Left ventricle myocardium inferior (tissue), 1 donor: ENCODE measurements at places on chromosomes 1 and 21. TPM values are rescaled to one million over a fixed set of nuclear protein-coding genes. Genes with fewer than 3 reads are reported as not detected.

DNA sequence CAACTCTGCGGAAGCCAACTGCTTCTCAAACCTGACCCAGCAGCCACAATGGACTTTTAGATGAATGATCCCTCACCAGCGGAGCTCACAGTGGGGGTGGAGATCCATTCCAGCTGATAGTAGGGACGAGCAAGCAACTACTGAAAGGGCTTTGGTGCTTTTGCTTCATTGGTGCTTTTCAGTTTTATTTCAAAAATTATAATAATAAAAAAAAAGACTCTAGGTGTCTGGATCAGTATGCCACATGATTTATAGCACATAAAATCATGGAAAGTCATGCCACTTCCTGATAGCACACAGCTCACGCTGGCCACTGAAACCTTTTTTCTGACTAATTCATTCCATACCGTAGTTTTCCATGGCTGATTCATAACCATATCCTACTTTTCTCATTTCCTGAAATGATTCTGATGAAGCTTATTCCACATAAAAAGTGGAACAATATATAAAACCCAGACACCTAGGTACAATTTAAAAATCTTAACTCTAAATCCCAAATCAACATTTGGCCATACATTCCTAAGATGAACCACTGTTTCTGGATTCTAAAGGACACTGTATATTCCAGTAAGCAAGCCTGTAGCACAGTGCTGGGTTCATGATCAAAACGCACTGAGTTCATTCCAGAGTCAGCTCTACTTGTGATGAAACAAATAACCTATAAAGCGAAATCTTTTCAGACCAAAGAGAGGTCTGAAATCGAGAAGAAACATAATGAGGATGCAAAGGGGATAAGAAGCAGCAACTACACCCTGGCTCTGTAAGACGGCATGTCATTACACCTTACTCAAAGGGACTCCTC lies 41.3 kb upstream of the KCNE1 start:
- no peak for DNase-seq

DNA sequence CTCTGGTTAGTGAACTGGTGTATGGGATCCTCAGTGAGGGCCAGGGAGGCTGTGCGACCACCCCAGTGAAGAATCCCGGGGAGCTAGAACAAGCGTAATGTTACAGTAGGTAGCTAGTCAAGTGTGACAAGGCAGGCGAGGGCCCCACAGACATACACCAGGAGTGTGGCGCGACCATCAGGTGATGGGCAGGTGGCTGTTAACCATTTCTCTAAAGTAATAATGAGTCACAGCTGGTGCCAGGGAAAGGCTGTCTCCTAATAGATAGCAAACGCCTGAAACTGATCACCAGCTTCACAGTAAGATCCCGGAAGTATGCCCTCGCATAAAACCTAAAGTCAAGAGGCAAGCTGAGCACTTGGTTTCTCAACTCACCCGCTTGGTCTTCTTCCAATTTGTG lies 40.5 kb upstream of the TARBP1 start:
- no peak for DNase-seq

DNA sequence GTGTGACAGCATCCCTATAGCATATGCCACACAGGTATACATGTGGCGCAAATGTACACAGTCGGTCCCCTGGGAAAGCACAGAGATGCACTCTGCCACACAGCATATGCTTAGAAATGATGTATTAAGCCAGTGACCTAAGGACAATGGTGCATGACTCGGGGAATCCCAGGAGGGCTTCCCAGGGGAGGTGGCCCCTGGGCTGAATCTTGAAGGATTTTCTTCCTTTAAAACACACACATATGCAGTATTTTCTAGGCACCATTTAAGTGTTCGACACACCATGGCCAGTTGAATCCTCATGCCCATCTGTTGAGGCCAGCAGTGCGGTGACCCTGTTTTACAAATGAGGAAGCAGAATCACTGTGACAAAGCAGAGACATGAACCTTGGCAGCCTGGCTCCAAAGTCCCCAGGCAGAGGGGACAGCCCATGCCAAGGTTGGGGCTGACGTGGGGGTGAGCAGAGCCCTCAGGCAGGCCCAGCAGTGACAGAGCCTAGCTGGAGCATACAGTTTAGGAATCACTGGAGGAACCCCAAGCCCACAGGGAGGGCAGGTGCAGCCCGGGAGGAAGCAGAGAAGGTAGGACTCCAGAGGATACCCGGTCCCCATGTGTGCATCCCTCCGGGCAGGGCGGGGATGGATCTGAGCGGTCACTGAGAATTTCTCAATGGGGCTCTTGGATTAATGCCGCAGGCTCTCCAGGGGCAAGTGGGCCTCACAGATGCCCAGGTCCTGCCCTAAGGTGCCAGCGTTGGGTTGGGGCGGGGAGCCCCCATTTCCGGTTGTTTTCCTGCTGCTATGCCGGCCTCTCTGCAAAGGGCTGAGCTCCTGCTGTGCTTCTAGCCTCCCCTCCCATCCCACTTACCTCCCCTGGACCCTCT lies 28.4 kb downstream of the WNT3A start:
- no peak for DNase-seq

DNA sequence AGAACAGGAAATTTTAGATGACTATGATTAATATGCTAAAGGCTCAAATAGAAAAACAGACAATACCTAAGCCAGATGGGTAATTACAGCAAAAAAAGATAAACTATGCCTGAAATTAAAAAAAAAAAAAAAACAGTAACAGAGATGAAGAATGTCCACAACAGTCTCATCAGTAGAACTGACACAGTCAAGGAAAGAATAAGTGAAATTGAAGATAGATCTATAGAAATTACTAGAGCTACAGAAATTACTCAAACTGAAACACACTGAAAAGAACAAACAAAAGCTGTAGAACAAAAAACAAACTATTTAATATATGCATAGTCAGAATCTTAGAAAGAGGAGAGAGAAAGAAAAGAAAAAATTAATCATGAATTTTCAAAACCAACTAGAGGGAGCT lies 112.8 kb downstream of the FAF1 start:
- DNase-seq = no peak

DNA sequence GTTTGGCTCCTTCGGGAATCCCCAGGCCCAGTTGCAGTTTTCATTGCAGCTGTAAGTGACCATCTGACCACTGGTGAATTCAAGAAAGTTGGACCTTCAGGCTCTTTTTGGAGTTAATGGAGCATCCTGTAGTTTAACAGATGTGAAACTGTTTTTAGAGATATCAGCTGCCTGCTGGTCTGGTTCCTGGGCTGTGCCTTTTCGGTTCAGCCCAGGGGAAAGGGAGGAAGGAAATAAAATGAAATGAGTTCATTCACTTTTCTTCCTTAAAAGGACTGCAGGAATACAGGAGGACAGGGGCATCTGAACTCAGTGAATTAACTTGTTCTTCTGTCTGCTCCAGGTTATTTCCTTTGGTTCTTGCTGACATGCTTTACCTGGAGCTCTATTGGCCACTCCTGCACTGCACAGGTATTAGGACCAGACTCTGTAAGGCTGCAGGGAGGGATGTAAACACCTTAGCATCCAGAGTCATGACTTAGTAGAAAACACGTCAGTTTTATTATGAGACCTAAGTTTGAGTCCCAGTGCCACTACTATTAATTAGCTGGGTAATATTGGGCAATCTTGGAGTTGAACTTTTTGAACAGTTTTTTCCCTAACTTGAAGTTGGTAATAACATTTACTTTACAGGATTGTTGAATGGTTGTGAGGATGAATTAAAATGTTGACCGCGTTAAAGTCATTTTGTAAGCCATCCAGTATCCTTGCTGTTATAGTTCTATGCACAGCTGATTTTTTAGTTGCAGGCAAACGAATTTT lies 83.6 kb downstream of the LRRC8D start:
- DNase-seq = no peak

GRCh38 chr1:155531624-155532023 lies 31.0 kb downstream of the ASH1L start:
- DNase-seq = no peak

DNA sequence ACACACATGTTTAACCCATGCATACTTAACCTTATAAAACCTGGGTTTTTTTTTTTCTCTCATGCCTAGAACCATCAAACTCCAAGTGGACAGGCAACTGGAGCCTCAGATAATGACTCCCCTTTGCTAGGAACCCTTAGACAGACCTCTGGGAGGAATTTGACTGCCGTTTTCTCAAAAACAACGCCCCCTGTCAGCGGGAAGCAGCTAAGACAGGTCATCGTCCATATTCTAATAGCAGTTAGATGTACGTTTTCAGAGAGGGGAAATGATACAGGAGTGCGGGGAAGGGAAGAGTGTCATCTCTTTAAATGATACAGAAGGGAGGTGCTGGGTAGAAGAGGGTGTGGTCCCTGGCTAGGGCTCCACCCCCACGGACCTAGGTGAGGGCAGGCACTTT lies 34.7 kb downstream of the LRRC3 start:
- no peak for DNase-seq

Gene EDEM3
- 16.9 TPM for total RNA-seq

DNA sequence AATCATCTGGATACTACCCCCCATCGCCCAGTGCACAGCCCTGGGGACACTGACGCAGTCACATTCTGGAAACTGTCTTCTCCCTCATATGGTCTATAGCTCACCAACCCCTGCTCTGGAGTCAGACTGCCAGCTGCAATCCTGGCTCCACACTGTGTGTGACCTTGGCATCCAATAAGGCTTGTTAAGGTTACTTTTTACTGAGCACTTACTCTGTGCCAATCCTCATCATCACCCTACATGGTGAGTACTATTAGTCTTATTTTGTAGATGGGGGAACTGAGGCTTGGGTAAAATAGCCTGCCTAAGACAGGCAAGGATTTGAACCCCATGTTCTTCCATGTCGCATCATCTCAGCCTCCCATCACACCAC lies 34.9 kb downstream of the AHDC1 start:
- DNase-seq = no peak

DNA sequence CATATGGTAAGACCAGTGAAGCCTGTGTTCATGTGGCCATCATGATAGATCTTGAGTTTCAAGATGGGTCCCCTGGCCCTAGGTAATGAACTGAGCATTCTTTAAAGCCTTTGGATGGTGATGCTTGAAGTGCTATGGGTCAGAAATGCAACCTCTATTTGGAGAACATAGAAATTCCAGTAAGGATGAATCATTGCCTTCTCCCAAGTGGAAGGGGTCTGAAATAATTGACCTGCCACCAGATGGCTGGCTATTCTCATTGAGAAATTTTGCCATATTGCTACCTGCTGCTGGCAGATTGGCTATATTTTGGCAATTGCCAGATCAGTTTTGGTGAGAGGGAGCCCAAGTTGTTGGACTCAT lies 739 bp upstream of the IFI6 start:
- no peak for DNase-seq

DNA sequence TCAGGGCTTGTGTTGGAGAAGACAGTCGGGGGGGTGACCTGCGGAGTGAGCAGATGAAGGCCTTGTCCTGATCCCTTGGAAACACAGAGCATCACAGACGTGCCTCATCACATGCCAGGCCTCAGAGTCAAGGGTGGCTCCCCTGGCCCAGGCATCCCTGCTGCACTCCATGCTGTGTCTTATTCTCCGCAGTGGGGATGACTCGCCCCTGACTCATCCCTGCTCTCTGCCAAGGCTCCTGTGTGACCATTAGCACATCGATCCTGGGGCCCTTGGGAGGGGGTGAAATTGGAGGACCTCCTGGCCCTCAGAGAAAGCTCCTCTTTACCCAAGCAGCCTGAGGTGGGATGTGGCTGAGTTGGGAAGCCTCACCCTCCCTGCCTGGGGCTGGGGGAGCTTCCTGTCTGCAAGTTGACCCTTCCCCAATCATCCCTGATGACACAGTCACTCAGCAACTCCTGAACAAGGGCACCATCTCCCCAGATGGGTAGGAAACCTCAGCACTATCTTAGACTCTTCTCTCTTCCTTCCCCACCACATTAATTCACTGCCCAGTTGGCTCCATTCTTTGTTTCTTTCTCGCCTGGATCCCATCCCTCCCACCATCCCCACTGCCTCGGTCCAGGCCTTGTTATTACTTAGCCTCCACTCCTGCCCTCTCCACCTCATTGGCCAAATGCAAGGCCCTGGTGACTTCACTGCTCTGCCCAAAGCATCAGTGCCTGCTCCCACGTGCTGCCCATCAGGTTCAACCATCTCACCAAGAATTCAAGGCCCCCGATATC lies 74.6 kb downstream of the CAMK2N1 start:
- no peak for DNase-seq

Gene ARHGEF16
- 0.52 TPM for total RNA-seq

Gene NPR1
- total RNA-seq = 10.4 TPM

DNA sequence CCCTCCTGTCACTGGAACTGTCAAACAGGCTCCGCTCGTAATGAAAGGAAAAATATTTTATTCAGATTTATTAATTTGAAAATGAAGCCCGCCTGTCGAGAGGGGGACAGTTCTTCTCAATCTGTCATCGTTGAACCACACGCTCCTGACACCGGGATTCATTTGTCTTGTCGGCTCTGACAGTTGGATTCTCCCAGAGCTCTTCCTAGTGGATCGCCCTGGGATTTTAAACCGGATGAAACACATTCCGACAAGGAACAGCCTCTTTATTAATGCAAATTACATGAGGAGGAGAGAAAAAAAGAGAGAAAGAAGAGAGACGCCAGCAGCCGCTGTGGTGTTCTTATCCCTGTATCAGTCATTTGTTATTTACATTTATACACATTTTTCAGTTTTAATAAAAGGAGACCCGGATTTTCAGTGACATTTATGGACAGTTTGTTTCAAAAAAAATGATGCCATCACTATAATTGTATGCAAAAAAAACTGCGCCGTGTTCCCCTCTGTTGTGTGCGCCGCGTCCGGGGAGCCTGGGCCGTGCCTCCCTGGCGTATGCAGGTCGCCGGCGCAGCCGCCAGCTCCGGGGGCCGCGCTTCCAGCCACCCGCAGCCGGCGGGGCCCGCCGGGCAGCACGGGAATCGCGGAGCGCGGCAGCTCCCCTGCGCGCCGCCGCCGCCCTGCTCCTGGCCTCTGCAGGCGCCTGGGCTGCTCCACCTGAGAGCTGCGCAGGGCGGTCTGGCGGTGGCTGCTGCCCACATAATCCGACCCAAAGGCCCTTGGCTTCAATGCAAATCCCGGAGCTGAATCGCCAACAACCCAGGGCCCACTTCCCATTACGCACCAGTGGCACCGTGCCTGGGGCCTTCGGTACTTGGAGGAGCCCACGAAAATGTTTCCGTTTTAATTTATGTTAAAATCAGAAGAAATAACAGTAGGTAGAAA lies 237.9 kb upstream of the PBX1 start:
- DNase-seq = peak; percentile 25

DNA sequence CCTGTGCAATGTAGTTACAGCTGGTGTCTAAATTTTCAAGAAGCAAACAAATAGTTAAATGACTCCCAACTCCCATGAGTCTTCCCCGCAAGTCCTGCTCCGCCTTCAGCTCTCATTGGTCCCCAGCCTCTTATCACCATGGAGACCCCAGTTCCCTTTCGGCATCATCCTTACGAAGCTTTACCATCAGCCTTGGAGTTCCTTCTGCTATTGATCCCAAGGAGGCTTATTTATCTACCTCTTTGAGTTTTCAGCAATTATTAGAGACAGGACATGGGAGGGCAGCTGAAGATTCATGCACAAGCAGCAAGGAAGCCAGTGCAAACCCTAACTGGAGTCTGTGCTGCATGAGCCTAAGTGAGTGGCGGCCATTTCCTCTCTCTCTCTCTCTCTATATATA lies 12.3 kb downstream of the KCNA2 start:
- no peak for DNase-seq

DNA sequence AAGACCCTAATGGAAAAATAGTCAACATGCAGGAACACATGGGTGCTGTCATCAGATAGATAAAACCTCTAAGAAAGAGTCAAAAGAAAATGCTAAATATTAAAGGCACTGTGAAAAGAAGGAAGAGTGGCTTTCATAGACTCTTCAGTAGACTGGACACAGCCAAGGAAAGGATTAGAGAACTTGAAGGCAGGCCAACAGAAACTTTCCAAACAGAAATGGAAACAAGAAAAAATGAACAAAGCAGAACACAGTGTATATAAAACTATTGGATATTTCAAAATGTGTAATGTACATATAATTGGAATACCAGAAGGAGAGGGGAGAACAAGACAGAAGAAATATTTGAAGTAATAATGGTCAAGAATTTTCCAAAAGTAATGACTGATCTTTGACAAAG lies 431.9 kb downstream of the MATN1 start:
- DNase-seq = no peak
